Mucosa of descending colon (tissue), 3 donors: ENCODE measurements at places on chromosomes 11 and 22. TPM values are rescaled to one million over a fixed set of nuclear protein-coding genes. Genes with fewer than 3 reads are reported as not detected.

GRCh38 chr11:104370478-104370877, 206.5 kb upstream of the PDGFD start:
- DNase-seq = no peak

MS4A6E gene
- total RNA-seq = not detected

UBQLNL gene
- total RNA-seq = 0.49 TPM

GRCh38 chr22:48779661-48780596, 1047.7 kb downstream of the BRD1 start:
- DNase-seq = no peak

TMEM123 gene
- total RNA-seq = 205 TPM

DNA sequence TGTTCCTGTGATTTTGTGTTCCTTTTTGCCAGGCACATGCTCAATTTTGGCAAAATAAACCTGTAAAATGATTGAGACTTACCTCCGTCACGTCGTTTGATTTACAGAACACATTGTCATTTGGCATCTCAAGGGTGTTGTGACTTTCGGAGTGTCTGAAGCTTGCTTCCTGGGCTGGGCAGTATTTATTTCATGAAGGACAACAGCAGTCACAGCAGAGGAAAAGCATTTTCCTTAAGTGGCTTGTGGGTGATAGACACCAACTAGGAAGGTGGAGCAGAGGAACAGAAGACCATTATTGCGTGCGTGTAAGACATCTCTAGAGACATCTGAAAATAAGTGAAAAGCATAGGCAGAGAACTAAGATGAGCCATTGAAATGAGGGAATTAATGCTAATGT, 80.2 kb downstream of the SLC36A4 start:
- DNase-seq = no peak

C11orf86 gene
- total RNA-seq = 51.5 TPM

SAA2 gene
- total RNA-seq = 1.7 TPM

DNA sequence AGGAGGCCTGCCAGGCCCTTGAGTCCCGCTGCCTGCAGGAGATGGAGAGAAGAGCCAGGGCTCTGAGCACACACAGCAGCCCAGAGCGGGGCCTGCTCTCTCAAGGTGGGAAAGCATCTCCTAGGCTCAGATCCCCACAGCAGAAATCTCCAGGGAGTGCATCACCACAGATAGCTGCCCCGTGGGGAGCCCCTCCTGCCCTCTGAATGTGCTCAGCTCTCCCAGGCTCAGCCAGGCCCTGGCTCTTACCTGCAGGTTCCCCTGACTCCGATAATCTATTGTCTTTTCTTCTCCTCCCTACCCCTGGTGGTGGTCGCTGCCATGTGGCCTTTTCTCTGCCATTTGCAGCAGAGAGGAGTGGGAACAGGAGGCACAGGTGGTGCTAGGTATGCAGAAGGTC, 49.9 kb downstream of the BTG4 start:
- no peak for DNase-seq

DNA sequence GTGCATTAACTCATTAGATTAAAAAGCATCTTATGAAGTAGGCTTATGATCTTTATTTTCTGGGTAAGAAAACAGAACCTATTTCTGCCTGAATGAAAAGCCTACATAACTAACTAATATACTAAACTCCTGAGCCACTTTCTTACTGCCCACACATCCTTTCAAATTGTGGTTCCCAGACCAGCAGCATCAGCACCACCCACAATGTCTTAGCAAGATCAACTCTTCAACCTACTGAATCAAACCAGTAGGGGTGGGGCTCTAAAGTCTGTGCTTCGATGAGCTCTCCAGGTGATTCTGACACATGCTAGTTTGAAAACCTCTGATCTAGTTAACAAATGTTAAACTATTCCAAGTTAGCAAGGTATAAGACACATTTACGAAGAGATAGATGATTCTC, 462.4 kb downstream of the DLG2 start:
- no peak for DNase-seq

DNA sequence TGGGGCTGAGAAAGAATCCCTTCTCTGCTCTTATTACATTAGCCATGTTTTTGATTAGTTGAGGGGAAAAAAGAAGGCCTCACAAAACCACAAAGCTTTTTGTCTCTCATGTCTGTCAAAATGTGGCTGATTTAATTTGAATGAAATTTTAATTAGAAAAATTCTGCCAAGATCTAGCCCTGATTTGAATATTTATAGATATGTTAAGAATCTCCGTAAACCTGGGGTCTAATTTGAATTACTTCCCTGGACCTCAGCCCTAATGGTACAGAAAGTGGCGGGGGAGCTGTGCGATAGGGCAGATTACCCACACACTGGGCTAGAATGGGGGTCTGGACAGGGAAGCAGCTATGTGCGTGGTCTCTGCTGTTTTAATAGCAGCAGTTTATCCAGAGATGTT, 141.3 kb upstream of the TTC12 start:
- no peak for DNase-seq

- DNase-seq = no peak
These were observed 284.7 kb downstream of the MIAT start for GRCh38 chr22:26941896-26942636.

DNA sequence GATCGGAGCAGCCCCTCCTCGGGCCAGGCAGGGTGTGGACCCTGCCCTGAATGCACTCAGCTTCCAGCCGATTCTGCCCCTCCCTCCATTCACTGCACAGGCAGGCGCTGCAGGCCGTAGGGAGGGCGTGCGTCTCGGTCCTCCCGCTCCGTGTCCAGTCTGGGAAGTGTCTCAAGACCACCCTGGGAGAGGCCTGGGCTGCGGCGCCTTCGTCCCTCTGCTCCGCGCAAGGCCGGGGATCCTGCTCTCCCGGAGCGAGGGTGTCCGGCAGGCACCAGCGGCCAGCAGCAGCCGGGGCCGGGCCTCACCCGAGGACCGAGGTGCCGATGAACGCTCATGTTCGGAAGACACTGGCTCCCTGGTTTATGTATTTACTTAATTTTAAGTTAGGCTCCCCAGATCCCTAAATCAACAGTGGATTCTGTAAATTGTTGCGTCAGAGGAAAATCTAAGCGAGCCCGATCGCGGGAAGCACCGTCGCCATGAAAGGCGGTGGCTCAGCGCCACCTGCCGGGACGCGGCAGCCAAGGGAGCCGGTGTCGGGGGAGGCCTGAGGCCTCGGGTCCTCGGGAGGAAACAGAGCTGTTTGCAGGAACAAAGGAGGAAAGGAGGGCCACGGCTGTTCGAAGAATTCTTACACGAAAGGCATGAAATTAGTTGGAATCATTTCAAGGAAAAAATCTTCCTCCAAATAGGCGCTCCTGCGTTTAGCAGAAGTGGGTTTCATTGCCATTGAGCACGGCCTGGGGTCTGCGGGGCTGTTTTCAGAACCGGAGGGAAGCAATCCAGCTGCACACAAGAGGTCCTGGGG, 195.3 kb downstream of the BRD1 start:
- peak; percentile 61 for DNase-seq

GRCh38 chr22:48804811-48805301, 1022.8 kb downstream of the BRD1 start:
- DNase-seq = no peak

NPAT gene
- 11.1 TPM for total RNA-seq

GRCh38 chr11:26088391-26088790, 243.5 kb upstream of the ANO3 start:
- no peak for DNase-seq

DNA sequence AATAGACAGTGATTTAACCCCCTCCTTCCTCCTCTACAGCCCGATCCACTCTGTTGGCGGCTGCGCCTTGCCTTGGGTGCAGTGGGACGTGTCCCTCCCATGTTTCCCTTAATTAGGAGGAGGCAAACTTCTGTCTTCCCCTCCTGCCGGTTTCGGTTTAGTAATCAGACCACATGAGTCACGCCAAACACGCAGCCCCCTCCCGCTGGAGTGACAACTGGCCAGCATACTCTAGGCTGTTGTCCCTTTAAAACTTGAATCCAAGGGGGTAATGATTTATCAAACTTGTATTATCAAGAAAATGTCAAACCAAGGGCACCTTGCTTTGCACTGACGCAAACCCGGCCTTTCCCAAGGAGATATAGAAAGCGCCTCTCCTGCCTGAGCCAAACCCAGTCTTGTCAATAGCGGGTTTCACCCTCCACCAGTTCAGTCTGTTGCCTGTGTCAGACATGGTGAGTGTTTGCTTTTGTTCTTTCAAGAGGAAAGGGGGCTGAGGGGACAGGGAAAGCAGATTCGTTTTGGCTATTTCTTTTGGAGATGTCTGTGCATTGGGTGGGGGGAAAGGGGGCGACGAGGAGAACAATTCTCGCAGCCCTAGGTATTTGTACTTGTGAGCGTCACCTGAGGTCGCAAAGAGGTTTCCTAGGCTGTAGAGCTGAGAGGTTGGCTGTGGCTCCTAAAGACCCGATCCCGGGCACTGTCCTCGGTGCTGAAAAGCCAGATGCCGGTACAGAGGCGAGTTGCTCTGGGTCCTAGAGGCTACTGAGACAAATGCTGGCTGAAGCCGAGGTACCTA, at the start of gene SLC6A5:
SLC6A5 (plus strand) TSS at position 388 of the 799 bp plus-strand sequence; CDS start at position 453, 65 bp downstream.
- no peak for DNase-seq

DNA sequence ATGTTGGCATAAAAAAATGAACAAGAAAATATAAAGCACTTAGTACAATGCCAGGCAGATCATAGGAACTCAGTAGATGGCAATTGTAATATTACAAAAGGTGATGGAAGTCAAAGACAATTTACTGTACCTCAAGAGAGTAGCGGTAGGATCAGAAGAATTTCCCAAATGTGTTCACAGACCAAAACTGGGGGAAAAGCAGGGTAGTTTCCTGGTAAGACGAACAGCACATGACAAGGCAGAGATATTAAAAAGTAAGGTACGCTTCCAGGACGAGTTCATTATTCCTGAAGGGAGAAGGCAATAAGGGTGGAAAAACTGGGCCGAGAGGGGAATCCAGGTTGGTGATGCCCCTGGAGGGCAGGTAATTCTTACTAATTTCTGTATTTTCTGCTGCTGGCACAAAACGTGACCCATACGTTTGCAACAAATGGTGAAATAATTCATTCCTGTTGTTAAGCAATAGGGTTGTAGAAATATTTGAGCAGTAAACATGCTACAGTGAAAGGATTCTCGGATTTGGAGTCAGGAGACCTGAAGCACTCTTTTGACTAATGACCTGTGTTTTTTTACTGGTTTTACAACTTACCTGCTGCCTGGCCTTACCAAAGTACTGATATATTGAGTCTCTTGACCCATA, 786 bp upstream of the ANKRD42 start:
- DNase-seq = no peak

DNA sequence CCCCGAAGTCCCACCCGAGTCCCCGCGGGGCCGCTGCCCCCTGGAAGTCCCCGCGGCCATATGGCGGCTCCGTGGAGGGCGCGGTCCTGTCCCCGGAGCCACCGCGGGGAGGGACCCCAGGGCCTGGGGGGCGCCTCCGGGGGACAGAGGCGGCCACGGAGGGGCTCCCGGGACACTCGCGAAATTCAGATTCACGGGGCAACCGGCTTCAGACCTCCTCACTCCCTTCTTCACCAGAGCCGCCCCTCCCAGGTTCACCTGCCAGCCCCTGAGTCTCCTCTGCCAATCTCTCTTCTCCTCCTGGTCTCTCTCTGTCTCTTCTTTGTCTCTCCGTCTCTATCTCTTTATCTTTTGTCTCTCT, 28.2 kb upstream of the TOLLIP start:
- no peak for DNase-seq

OVCH2 gene
- not detected for total RNA-seq

GRCh38 chr22:24072361-24072760, 61.3 kb downstream of the CABIN1 start:
- DNase-seq = no peak

DNA sequence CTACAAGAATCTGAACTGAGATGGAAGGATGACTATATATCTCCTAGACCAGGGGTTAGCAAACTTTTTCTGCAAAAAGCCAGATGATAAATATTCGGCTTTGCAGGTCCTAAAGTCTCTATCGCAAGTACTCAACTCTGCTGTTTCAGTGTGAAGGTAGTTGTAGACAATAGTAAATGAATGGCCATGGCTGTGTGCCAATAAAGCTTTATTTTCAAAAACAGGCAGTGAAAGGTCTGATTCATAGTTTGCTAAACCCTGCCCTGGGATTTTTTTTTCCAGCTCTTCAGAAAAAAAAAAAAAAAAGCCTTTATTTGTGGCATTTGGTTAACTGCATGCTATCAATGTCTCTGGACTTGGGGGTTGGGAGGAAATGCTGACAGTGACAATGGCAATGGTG, 37.5 kb downstream of the FAM227A start:
- no peak for DNase-seq

RAG1 gene
- 1.9 TPM for total RNA-seq

GRCh38 chr11:130100381-130101095, 30.8 kb downstream of the APLP2 start:
- DNase-seq = no peak

DNA sequence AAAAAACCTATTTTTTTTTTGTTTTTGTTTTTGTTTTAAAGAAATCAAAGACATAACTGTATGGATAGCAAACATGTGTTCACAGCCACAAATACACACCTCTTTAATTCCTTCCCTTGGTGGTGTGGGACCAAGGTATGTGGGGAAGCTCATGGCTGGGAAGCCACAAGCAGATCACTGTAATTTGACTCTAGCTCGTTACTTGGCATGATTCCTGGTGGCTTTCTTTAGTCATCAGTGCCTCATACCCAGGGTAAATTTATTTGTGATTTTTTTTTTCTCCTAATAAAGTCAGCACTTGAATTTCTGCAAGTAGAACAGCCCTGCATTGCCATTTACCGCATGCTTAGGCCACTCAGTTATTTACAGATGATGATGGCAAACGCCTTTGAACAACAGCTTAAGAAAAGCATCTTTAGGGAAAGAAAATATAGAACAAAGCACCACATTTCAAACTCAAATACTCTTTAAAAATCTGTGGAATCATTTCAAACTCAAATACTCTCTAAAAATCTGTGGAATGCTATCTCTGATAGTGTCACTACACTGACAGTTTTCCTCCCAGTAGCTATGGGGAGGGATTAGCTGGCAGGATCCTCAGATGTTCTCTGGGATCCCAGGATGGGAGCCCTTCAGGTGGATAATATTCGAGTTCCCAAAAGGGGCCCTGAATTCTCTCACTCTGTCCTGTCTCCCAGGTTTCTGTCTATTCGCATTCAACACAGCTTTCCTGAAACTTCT, 687.2 kb downstream of the OPCML start:
- DNase-seq = no peak

DNA sequence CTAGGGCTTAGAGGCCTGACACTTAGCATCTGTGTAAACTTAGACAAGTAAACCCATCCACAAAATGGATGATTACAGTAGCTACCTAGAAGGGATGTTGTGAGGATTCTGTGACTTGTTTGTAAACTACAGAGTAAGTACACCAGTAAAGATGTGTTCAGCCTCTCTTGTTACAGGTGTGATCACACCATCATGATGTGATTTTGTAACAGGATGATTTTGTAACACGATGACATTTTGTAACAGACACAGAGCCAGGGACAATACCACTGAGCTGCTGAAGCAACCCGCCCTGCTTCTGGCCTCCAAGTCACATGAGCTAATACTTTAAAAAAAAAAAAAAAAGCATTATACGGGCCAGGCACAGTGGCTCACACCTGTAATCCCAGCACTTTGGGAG, 17.0 kb downstream of the FADD start:
- no peak for DNase-seq

TTC36 gene
- total RNA-seq = 0.63 TPM

GRCh38 chr22:36359470-36359996, 28.2 kb downstream of the MYH9 start:
- DNase-seq = no peak

CNGA4 gene
- 0.20 TPM for total RNA-seq
